ENCODE measurements at places on chromosomes 1 and 21. TPM values are rescaled to one million over a fixed set of nuclear protein-coding genes. Genes with fewer than 3 reads are reported as not detected.
A peak's percentile ranks its signal among the peaks of the same experiment; 100 is the strongest.

Gene UTS2
- not detected for total RNA-seq

Gene LCE6A
- not detected for total RNA-seq

Gene HSPG2
- 127 TPM for total RNA-seq

Gene AGT
- total RNA-seq: 1.0 TPM

Gene DNAJC16
- 17.5 TPM for total RNA-seq

DNA sequence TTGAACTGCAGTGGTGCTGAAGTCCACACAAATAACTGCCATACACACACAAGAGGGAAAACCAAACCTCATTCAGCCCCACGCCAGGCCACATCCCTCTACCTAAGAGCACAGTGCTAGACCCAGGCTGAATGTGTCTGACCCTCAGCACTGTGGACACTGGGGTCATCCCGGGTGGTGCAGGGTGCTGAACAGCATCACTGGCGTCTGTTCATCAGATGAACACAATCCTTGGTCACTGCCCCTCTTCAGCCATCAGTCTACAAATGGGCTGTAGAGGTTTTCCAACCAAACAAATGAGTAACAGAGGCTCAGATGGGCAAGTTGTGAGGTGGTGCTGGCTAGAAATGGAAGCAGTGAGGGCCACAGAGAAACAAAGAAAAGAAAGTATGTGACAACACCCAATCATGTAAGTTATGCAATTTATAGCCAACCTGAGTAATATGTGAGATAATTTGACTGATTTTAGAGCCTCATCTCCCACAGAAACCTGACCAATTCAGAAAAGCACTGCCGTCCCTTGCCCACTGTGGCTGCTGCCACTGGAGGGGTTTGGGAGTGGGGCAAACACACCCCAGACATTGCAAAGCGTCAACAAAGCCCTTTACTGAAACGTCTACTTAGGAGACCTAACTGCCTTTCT, 27.9 kb downstream of the GNB1 start:
- H3K4me3 ChIP-seq: no peak overlapping the region
- H3K27ac ChIP-seq: peak overlapping the region; percentile 47
- DNase-seq: no peak
- H3K36me3 ChIP-seq: no peaks in the 10 kb centered on the region

DNA sequence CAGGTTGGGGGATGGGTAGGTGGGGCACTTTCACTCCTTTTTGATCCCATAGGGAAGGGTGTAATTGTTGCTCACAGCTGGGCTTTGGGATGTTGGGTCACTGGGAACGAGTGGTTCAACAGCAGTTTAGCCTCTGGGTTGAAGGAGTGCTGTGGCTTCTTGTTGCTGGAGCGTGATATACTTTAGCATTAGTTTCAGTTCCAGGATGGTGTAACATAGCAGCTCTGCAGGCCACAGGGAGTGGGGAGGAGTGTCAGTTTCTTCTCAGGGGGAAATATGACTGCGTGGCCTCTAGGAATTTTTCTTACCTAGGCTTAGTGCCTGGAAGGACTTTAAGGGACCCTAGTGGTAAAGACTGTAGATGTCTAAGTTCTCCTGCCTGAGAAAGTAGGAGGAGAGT, 1105.3 kb upstream of the TMPRSS15 start:
- H3K4me1 ChIP-seq: peaks cover 16% of the 10 kb centered on the region
- H3K4me3 ChIP-seq: no peak overlapping the region
- H3K27me3 ChIP-seq: no peaks in the 10 kb centered on the region
- no peak overlapping the region for H3K27ac ChIP-seq
- no peak for DNase-seq

GRCh38 chr1:182484531-182485257, 34.7 kb downstream of the RGSL1 start:
- H3K4me1 ChIP-seq: no peaks in the 10 kb centered on the region
- no peak overlapping the region for H3K4me3 ChIP-seq
- H3K27me3 ChIP-seq: no peaks in the 10 kb centered on the region
- H3K36me3 ChIP-seq: no peaks in the 10 kb centered on the region

DNA sequence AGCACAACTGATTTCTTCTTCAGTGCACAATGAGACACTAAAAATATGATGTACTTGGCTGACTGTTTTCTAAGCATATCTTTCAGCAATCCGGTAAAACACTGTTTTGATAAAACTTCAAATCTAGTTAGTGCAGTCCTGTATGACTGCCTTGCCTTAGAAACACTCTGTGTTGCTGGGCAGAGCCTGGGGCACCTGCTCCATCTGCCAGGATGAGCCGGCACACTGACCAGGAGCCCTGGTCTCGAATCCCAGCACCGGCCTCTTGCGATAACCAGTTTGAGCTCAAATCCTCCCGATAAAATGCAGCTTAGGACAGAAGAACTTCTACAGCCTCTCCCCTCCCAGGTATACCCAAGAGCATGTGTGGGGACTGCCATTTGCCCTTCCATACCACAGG, 199.5 kb downstream of the SIPA1L2 start:
- DNase-seq: no peak
- H3K27ac ChIP-seq: no peak overlapping the region
- no peaks in the 10 kb centered on the region for H3K27me3 ChIP-seq
- peaks cover 3% of the 10 kb centered on the region for H3K4me1 ChIP-seq

DNA sequence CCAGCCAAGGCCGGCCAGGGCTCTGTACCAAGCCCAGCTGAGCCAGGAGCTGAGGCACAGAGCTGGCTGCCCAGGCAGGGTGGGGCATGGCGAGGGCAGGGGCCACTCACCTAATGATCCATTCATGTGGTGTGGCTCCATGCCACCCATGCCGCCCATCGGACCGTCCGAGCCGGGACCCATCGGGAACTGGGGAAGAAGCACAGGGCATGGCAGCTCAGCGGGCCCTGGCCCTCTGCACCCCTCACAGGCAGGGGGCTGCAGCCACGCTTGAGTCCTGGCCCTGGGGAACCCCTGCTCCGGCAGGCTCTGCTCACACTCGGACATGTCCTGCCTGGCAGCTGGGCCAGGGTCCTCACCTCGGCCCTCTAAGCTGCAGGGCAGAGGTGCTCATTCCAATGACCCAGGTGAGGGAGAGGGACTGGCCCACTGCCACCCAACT, 28.7 kb downstream of the MRPL37 start:
- peak overlapping the region; percentile 67 for H3K27ac ChIP-seq
- H3K36me3 ChIP-seq: peaks cover 28% of the 10 kb centered on the region
- no peak for DNase-seq
- peaks cover 19% of the 10 kb centered on the region for H3K4me1 ChIP-seq
- no peak overlapping the region for H3K4me3 ChIP-seq
- no peaks in the 10 kb centered on the region for H3K27me3 ChIP-seq

DNA sequence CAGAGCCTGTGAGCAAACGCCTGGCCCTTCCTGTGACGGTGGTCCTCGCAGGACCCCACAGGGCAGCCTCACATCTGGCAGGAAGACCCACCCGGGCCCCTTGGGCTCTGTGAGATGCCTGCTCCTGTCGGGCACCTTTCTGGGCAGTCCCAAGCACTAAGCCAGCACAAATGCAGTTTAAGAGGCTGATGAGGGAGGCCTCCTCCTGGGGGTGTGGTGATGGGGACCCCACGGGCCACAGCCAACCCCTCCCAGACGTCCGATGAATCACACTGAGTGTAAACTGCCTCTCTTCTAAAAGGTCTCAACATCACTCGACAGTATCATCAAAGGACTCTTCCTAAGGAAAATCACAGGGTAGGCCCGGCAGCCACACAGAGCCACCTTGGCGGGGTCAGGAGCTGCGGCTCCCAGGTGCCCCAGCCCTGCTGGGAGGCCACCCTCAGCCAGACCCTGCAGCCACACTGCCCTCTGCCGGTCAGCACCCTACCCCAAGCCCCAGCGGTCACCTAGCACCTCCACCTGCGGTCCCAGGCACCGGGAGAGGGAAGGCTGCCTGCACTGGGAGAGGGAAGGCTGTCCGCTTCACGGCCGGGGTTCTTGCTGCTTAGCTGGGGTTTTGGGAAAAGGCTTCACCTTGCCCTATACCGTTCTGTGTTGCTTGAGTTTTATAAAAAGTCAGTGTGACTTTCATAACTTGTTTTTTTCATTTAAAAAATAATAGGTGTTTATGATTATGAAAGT, 3.9 kb upstream of the PRKCZ start:
- H3K27me3 ChIP-seq: peaks cover 13% of the 10 kb centered on the region
- no peak overlapping the region for H3K27ac ChIP-seq
- no peaks in the 10 kb centered on the region for H3K36me3 ChIP-seq
- peak; percentile 91 for DNase-seq
